Ascending aorta (tissue), 2 donors: ENCODE measurements at places on chromosomes 3 and 15. TPM values are rescaled to one million over a fixed set of nuclear protein-coding genes. Genes with fewer than 3 reads are reported as not detected.

ISLR2 gene
- total RNA-seq: 0.64 TPM

SPRED1 gene
- total RNA-seq: 9.4 TPM

SEMA7A gene
- 5.5 TPM for total RNA-seq

DNA sequence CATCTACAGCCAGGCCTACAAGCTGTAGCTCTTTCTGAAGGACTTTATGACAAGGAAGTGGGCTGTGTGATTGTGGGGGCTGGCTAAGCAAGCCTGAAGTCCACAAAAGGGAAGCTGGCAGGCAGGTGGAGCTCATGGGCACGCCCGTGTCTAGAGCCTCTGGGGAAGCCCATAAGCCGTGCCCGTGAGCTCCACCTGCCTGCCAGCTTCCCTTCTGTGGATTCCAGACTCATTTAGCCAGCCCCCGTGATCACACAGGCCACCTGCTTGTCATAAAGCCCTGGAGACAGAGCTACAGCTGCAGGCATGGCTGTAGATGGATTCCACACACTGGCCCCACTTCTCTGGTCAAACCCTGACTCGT, 15.2 kb downstream of the EFCC1 start:
- no peaks in the 10 kb centered on the region for H3K36me3 ChIP-seq
- H3K4me1 ChIP-seq: no peaks in the 10 kb centered on the region
- H3K27me3 ChIP-seq: no peaks in the 10 kb centered on the region
- DNase-seq: no peak
- H3K4me3 ChIP-seq: no peak overlapping the region

DNA sequence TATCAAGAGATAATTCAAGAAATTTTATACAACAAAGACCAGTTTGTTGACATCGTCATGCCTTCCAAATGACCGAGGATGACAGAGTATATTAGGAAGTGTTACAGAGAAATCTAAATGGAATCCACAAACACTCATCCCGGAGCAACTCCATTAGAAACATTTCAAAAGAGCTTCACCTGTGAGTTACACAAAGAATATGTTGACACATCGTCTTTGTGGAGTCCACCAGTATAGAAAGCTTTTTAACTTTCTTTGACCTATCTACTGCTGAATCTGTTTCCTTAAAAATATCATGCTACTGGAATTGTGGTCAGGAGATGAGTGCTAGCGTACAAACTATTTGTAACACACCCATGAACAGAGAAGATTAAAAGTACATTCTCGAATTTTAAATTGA, 130.4 kb downstream of the SUCLG2 start:
- H3K4me1 ChIP-seq: no peaks in the 10 kb centered on the region
- H3K27me3 ChIP-seq: no peaks in the 10 kb centered on the region
- DNase-seq: no peak
- H3K4me3 ChIP-seq: no peak overlapping the region

- H3K36me3 ChIP-seq: no peaks in the 10 kb centered on the region
- H3K4me3 ChIP-seq: no peak overlapping the region
- no peak overlapping the region for H3K27ac ChIP-seq
- no peak for DNase-seq
- H3K27me3 ChIP-seq: no peaks in the 10 kb centered on the region
- no peaks in the 10 kb centered on the region for H3K4me1 ChIP-seq
Observed at GRCh38 chr3:134772011-134772410, 23.0 kb upstream of the EPHB1 start.

DNA sequence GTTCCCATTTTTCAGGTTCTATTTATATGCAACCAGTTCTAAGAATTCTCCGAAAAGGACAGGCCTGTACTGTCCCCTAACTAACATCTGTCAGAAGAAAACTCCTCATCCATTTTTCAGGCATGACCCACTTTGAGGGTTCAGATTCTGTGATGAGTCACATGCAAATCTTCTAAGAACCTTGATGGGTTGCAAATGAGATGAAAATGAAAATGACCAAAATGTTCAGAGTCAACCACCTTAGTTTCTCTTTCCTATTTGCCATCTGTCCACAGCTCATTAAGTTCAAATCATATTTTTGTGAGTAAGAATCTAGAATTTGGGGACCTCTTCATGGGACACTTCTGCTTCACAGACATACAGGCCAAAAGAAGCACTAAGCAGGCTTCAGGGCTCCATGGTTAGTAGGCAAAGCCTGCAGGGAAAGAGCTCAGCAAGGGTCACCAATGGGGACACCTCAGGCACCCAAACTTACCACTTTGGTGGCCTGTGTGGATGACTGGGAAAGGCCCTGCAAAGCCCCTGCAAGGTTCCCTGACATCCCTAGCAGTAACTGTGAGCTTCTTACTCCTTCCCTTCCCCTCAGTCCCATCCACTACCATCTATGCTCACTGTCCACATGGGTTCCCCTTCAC, 122.0 kb downstream of the WDR76 start:
- H3K27ac ChIP-seq: no peak overlapping the region
- no peaks in the 10 kb centered on the region for H3K36me3 ChIP-seq
- no peaks in the 10 kb centered on the region for H3K4me1 ChIP-seq
- H3K4me3 ChIP-seq: no peak overlapping the region

DNA sequence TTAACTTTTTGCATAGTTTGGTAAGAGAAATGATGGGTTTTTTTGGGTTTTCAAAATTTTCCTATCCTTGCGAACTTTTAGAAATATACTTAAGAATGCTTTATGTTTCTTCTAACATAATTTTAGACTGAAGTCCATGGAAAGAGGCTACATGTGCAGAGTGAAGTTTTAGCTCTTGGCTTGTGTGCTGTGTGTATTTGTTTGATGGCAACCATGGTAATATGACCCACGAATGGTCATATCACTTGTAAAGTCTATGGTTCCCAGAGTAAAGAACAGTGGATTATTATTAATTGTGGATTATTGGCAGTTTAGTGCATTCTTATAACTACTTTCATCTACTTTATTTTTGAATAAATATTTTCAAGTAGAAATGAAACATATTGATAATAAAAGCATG, 124.0 kb upstream of the GOLGA6L4 start:
- DNase-seq: no peak
- no peaks in the 10 kb centered on the region for H3K27me3 ChIP-seq
- H3K27ac ChIP-seq: no peak overlapping the region
- no peaks in the 10 kb centered on the region for H3K36me3 ChIP-seq
- H3K4me1 ChIP-seq: no peaks in the 10 kb centered on the region

GRCh38 chr3:172210355-172210754, 171.0 kb downstream of the FNDC3B start:
- H3K4me1 ChIP-seq: peaks cover 64% of the 10 kb centered on the region
- H3K27ac ChIP-seq: peak overlapping the region; percentile 95
- H3K27me3 ChIP-seq: no peaks in the 10 kb centered on the region
- peak; percentile 79 for DNase-seq
- H3K4me3 ChIP-seq: no peak overlapping the region
- no peaks in the 10 kb centered on the region for H3K36me3 ChIP-seq

DNA sequence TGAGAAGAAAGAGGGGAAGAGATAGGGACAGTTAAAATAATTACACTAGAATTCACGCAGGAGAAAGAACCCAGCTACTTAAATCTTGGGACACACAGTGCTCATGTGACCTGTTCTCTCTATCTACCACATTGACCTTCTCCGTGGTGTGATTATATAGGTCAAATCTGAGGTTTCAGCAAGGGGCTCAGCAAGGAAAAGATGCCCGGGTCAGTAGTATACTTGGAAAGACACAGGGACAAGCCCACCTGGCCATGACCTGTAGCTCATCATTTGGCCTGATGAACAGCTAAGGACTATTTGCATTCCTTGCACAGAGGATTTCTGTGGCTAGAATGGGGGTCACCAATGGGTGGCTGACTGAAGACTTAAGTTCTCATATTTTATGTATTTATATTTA, 71.9 kb downstream of the SSR3 start:
- no peak for DNase-seq
- H3K4me3 ChIP-seq: no peak overlapping the region
- no peaks in the 10 kb centered on the region for H3K27me3 ChIP-seq
- no peaks in the 10 kb centered on the region for H3K36me3 ChIP-seq
- H3K4me1 ChIP-seq: no peaks in the 10 kb centered on the region
